ENCODE measurements at places on chromosomes 13 and 19. TPM values are rescaled to one million over a fixed set of nuclear protein-coding genes. Genes with fewer than 3 reads are reported as not detected.

DNA sequence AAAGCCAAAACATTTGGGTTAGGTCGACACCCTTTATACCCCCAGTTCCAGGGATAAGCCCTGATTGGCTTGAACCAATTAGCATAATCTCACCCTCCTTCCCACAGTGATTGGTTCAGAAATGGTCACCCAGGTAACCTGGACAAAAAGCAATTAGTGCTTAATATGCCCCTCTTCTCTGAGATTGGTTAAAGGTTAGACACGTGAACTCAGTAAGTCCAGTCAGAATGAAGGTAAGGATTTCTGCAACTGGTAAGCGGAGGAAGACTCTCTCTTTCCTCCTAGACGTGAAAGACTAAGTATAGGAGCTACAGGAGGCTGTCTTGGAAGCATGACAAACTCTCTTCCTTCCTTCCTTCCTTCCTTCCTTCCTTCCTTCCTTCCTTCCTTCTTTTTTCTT lies 1.3 kb upstream of the PNMA8C start:
- DNase-seq, result no peak

DNA sequence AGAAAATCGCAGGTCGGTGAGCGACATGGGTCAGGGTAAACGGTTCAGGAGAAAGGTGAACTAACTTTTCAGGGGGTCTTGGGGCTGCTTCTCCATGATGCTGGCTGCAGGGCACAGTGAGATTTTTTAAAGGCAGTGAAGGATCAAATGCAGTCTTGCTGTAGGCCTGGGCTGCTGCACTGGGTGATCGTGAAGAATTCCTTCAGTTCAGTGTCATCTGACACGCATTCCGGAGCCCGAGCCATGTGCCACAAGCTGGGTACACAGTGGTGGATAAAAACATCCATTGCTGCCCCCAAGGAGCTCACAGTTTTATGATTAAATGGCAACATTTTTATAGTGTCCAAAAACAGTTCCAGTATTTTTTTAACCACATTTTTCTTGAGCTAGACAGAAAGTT lies 56.3 kb upstream of the GPR12 start:
- DNase-seq, result no peak

Gene TNFSF9
- 1.7 TPM for total RNA-seq

Gene BCAM
- total RNA-seq, result 81.4 TPM

GRCh38 chr13:87361216-87361615 lies 310.0 kb upstream of the SLITRK5 start:
- no peak for DNase-seq

GRCh38 chr13:24842549-24843274 lies 78.7 kb downstream of the RNF17 start:
- DNase-seq, result no peak

- no peak for DNase-seq
These were observed 17.0 kb upstream of the PTPRS start for GRCh38 chr19:5357584-5357983.

DNA sequence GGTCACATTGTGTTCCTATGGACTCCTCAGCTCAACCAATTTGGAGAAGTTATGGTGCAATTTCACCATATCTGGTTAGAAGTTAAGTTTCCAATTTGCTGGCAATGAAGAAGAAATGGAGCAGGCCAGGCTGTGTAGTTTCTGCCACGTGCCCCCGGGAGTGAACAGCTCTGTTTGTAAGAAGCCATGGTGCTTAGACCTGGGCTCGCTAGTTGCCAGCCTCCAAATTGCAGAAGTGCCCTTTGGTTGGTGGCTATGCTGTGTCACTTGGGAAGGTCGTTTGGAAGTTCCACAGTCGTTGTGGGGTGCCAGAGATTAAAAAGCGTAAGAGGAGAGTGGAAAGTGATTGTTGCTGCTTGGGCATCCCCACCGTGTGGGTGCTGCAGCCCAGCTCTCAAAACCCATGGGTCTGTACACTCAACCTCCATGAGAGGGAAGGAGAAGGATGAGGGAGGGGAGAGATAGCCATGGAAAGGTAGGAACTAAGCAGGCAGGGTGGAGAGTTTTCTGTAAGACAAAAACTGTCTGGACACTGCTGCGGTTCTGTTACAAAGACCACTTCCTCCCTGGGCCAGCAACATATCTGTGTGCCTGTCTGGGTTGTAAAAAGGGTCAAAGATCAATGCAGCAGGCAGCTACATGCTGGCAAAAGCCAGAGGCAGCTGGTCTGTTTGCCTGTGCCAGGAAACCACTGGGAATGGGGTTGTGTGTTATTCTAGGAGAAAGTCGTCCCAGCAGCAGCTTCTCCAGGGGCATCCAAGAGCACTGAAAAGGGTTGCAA lies 10.8 kb downstream of the ALOX5AP start:
- no peak for DNase-seq

GRCh38 chr19:33676999-33677665 lies 55.4 kb downstream of the CHST8 start:
- no peak for DNase-seq

DNA sequence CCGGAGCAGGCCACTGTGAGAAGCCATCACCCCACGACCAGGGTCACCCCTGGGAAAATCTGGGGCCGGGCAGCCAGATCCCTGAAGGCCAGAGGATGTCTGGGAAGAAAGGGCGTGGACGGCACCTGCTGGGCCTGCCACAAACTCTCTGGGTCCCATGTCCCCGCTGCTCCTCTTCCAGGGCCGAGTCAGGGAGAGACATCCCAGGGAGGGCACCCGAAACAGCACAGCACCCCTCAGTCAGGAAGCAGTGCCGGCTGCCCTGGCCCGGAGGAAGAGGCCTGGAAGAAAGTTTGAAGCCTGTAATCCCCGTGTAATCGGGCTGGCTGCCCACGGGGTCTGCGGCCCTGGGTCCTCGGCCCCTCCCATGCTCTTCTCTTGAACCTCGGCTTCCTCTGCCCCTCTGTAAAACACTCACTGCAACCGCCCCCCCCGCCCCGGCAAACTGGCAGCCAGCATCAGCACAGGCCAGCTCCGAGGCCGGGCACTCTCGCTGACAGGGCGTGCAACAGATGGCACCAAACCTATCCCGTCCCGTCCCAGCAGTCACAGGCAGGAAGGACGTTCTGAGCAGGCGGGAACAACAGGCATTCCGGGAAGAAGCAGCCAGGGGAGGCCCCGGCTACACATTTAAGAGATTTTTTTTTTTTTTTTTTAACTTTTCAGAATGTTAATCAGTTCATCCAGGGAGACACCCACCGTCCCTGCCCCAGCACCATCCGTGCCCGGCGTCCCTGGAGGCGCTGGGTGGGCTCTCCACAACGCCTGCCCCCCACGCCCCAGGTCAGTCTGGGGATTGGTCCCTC lies 1.5 kb downstream of the SBNO2 start:
- DNase-seq, result no peak

- DNase-seq, result no peak
These were observed 54.9 kb downstream of the AP1M1 start for GRCh38 chr19:16252459-16253205.

Gene CEACAM8
- total RNA-seq, result not detected

GRCh38 chr19:3179739-3180293 lies 1.2 kb downstream of the S1PR4 start:
- DNase-seq, result no peak

Gene LRG1
- 0.36 TPM for total RNA-seq

DNA sequence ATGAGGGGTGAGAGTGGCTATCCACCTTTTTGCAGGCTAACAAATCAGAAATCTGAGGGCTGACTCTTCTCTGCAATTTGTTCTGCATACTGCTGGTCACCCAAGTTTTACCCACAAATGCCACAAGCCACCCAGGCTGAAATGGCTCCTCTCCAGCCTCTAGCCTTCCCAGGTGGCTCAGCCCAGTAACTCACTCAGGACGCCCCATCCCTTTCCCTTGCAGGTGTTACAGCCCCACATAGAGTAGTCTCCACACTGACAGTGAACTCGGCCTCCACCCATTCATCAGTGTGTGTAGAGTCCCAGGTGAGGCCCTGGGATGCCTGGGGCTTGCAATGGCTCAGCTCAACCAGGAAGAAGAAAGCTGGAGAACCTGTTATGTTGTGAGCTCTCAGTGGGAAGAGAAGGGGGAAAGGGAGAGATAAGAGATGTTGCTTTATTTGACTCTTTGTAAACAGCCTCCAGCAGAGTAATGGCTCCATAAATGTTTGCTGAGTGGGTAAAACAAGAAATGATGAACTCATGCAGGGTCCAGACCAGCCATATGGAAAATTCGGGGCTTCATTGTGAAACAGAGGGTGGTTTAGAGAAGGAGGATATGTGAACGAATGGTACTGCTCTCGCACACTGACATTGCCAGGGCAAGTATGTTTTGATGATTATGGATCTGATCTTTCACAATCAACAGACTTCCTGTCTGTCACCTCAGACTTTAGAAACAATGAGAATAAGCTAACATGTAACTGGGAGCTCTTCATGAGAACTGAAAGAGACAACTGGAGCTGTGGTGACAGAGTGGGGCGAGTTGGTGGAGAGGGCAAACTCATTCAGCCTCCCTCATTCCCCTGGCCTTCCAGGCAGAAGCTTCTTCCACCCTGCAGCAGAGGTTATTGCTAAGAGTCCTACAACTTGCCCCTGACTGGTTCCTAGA lies 74.2 kb upstream of the RFC3 start:
- no peak for DNase-seq

GRCh38 chr19:5567360-5567969 lies at the start of gene TINCR:
TSS of gene TINCR (minus strand) at chr19:5567953.
- DNase-seq, result no peak

DNA sequence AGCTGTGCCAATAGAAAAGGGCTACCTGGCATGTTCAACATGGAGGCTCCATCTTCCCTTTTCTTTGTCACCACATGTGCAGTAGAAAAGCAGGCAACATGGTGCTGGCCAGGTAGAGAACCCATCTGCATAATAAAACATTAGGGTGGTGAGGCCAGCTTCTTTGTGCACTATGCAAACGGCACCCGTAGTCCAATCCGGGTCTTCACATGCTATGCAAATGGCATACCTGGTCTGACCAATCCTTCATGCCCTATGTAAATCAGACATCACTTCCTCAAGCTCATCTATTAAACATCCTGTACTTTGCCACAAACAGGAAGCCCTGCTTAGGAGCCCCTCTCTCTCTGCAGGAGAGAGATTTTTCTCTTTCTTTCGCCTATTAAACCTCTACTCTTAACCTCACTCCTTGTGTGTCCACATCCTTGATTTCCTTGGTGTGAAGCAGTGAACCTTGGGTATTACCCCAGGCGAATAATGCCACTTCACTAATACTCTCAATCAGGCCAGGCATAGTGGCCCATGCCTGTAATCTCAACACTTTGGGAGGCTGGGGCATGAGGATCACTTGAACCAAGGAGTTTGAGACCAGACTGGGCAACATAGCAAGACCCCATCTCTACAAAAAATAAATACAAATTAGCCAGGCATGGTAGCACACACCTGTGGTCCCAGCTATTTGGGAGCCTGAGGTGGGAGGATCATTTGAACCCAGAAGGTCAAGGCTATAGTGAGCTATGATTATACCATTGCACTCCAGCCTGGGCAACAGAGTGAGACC lies 111.3 kb upstream of the MRI1 start:
- no peak for DNase-seq

- no peak for DNase-seq
These were observed 229.6 kb upstream of the HTR2A start for GRCh38 chr13:47126432-47126831.

Gene CYP4F2
- not detected for total RNA-seq

- DNase-seq, result peak; percentile 82
These were observed 1.8 kb downstream of the ZNF114 start for GRCh38 chr19:48271531-48272151.

GRCh38 chr19:18397242-18398202 lies at the start of gene LRRC25:
TSS of gene LRRC25 (minus strand) at chr19:18397622. CDS start at chr19:18396963, 659 bp downstream.
- DNase-seq, result peak; percentile 91

DNA sequence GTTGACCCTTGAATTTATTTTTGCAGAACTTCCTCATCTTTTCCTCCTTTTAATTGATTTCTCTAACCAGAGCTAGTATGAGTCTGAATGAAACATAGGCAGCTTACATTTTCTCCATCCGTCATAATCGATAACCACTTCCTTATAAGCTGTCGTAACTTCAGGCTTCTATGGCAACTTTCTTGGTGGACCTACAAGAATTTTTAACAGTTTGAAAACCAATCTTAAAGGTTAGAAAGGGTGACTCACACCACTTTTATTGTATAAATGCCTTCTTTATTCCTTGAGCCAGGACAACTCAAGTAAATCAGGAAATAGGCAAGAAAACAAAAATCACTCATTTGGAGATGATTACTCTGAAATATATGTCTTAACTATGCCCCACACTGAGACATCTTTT lies 105.7 kb upstream of the KL start:
- no peak for DNase-seq

- DNase-seq, result no peak
These were observed 1.8 kb downstream of the CDX2 start for GRCh38 chr13:27967203-27967735.

DNA sequence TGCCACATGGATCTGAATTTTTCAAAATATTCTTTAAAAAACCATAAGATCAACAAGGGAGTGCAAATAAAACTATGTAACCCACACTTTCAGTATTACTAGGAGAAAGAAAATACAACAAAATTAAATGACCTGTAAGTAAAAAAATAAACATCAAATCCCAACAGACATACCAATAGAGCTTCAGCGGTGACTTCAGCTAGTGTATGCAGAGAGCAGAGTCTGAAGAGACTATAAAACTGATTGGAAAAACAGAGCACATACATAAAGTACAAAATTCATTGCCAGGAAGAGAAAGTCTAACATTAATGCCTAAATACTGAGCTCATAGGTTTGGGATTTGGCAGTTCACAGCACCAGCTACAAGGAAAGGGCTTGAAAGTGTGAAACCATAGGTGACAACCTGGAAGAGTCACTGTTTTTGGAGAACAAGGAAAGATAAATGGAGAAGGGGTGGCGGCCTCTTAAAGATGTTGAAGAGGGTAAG lies 291.1 kb downstream of the LMO7 start:
- DNase-seq, result no peak

Gene SSC5D
- total RNA-seq, result 1.7 TPM

- no peak for DNase-seq
These were observed 18.1 kb downstream of the RNASEH2B start for GRCh38 chr13:50927701-50928100.

DNA sequence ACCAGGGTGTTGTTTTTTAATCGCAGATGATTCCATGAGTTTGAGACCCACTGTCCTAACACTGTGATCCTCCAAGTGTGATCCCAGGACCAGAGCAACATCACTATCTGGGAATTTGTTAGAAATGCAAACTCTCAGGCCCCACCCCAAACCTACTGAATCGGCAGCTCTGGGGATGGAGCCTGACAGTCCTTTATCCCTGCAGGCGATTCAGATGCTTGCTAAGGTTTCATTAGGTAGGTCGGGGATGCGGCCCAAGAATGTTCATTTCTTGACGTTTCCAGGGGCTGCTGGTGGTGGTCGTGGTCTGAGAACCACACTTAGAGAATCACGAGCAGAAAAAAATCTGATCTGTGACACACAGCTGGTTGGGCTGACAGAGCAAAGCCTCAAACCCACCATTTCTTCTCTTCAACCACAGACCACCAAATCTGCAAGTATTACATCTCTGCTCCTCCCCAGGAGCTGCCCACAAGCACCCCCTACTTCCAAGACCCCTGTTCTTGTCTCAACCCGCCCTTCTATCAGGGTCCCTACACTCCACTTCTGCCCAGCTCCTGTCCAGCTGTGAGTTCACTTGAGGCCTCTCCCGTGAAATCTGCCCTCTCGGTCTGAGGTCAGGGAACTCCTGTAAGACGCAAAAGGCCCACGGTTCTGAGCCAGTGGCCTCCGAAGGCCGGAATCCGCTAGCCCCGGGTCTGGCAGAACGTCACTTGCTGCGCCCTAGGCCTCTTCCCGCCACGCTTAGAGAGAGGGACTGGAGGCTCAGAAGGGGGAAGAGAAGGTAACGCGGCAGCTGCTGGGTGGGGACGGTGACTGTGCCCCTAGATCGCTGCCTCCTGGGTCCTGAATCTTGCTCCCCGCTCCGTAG lies 1.1 kb upstream of the FARP1 start:
- DNase-seq, result peak; percentile 55

Data from H1 (cell line).